Pons (tissue), 1 donor: ENCODE measurements at places on chromosomes 3 and 15.

- DNase-seq: no peak
Observed at GRCh38 chr3:102031834-102032233, 182.5 kb downstream of the NFKBIZ start.

DNA sequence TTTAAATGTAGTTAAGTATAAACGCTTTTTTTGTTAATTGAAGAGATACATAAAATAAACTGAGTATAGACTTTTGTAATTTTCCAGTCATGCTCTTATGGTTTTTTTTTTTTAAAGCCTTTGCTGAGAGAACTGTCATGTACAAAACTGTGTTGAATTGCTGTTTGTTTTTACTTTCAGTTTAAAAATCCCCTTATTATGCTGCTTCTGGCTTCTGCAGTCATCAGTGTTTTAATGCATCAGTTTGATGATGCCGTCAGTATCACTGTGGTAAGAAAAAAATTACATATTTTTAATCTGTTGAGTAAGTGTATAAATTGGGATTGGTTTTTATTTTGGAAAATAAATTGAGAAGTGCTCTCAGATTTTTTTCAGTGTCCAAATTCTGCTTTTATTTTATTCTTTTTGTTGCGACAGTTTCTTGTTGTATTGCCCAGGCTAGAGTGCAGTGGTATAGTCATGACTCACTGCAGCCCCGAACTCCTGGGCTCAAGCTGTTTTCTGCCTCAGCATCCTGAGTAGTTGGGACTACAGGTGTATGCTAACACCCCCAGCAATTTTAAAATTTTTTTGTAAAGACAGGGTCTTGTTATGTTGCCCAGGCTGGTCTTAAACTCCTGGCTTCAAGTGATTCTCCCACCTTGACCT lies 40.7 kb downstream of the ATP2C1 start:
- no peak for DNase-seq

DNA sequence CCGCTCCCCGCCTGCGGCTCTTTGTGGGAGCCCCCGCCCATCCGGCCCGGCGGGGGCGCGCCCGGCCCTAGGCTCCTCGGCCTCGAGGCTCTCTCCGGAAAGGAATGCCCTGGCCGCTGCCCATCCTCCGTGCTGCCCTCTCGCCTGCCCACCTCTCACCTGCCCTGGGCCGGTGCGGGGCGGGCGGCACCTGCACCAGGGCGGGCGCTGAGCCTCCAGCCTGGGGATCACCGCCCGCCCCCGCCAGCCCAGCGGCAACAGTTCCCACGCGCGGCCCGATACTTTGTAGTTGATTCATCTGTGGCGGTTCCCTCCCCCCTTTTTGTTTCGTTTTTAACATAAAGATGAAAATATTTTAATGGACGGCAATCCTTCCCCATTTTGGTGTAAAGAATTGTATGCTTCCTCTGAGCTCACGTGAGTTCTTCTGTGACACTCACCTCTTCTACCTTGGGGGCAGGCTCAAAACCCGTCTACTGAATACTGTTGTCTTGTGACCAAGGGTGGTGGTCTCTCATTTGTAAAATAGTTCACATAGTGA lies 1.9 kb downstream of the KLF13 start:
- no peak for DNase-seq

- DNase-seq: no peak
Observed at GRCh38 chr3:176088962-176089383, 1108.3 kb downstream of the TBL1XR1 start.

GRCh38 chr3:61371123-61371522 lies 119.9 kb upstream of the FHIT start:
- DNase-seq: no peak

DNA sequence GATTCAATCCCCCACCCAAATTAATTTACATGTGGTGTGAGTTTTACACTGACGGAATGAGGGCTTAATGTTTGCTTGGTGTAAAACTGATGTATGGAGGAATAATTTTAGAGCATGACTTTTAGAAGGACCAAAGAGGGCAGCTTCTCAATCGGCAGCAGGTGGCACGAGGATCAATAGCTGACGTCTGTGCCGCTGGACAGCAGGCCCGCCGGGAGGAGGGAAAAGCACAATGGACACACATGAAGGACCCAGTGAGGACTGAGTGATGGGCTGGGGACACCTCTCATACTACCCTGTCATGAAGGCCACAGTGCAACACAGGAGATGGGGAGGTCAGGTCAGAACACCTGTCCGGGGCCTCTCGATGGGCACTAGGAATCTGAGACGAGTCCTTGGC lies 61.4 kb upstream of the NSMCE3 start:
- DNase-seq: no peak

DNA sequence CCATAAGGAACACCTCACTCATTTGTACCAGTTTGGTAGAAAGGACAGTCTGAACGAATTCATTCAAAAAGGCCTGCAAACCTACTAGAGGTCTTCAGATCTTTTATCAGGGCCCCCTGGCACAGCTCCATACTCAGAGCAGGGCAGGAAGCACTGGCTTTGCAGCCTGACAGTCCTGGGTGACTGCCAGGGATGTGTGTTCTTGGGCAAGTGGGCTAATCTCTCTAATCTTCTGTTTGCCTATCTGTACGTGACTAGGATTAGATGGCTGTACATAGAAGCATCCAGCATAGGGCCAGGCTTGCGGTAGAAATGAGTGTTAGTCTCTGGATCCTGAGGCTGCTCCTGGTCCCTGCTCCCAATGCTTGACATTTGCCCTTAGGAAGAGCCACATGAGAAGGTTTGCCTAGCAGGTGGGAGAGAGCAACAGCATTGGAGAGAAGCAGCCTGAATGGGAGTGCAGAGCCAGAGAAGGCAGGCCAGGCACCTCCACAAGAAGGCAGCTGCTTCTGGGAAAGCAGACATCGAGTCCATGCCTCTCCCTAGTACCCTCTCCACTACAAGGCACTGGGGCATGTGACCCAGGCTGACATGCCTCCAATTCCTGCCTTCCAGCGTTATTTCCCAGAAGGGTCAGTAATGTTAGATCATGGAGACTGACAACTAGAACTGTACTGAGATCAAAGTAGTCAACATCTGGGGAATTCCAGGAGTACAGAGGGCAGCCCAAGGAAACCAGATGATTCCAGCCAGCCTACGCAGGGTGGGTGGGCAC lies 1.0 kb upstream of the CXCR6 start:
- no peak for DNase-seq

DNA sequence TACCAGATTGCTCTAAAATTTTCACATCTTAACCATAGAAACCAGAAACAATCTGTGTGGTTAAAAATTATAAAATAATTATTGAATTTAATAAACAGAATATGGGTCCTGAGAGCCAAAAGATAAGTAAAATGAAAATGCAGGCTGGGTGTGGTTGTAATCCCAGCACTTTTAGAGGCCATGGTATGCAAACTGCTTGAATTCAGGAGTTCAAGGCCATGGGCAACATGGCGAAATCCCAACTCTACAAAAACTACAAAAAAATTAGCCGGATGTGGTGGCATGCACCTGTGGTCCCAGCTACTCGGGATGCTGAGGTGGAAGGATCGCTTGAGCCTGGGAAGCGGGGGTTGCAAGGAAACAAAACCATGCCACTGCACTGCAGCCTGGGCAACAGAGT lies 236.1 kb downstream of the STAG1 start:
- no peak for DNase-seq

GRCh38 chr15:66842710-66843441 lies 140.8 kb downstream of the SMAD6 start:
- peak; percentile 22 for DNase-seq

DNA sequence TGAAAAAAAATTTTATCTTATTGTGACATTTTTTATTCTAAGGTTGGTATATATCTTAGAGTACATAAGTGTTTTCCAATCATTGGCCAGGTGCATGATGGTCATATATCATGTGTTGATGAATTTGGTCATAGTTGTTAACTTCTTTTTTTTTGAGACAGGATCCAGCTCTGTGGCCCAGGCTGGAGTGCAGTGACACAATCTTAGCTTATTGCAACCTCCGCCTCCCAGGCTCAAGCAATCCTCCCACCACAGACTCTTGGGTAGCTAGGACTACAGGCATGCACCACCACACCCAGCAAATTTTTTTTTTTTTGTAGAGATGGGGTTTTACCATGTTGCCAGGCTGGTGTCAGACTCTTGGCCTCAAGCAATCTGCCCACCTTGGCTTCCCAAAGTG lies 44.0 kb downstream of the PCCB start:
- DNase-seq: no peak

- DNase-seq: no peak
Observed at GRCh38 chr3:181554233-181554765, 157.4 kb upstream of the SOX2 start.

DNA sequence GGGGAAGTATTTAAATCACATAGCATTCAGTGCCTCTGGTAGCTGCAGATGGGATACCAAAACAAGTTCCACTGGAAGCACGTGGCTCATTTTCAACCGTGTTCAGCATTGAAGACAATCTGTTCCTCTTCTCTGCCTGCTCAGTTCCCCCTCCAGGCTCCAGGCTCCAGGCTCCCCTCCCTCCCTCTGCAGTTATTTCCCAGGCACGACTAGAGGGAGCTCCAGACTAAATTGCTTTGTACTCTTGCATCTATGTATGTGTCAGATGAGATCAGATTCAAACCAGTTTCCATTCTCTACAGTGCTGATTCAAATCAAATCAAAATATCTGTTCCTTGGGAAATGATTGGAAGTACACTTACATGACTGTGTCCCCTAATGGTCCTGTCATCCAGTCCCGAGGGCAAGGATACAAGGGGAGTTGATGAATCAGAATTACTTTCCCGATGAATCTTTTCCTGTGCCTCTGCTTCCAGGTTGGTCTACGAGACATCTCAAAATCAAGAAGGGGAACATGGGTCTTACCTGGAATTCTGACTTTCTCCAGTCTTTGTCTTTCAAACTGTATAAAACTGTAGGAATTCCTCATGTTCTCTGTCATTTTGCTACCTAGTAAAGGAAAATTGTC lies 600.5 kb downstream of the EDEM1 start:
- peak; percentile 76 for DNase-seq

DNA sequence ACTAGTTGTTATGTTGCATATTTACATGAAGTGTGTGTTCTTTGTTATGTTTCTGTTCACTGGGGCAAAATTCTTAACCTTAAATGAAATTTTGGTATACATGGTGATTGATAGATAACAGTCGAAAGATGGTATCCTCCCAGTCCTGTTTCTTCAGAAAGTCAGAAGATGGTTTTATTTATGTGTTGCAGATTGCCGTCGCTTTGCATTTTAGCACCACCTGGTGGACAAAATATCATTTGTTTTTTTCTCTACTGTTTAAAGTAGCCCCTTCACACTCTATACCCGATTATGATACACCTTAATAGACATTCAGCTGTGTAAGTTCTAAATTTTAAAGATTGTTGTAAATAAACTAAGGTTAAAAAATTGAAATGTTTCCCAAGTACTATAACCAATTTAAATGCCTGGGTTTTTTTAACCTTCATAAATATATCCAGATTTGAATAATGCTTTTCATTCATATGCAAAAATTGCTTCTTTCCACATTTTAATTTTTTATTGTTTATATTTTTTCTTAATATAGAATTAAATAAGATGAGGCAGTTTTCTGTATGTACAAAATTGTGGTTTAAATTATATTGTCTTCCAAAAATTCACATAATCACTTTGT lies 152.2 kb downstream of the ALCAM start:
- peak; percentile 93 for DNase-seq
